Aorta (tissue), 5 donors: ENCODE measurements at places on chromosomes 7 and 10. TPM values are rescaled to one million over a fixed set of nuclear protein-coding genes. Genes with fewer than 3 reads are reported as not detected.

DNA sequence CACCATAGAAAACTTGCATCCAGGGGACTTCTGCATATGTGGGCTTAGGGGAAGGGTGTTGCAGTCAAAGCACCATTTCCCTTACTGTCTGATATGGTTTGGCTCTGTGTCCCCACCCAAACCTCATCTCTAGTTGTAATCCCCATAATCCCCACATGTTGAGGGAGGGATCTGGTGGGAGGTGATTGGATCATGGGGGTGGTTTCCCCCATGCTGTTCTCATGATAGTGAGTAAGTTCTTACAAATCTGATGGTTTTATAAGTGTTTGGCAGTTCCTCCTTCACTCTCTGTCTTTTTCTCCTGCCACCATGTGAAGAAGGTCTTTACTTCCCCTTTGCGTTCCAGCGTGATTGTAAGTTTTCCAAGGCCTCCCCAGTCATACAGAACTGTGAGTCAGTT, 177.4 kb downstream of the ADK start:
- H3K4me1 ChIP-seq: no peaks in the 10 kb centered on the region
- H3K36me3 ChIP-seq: no peaks in the 10 kb centered on the region

- DNase-seq: no peak
- H3K36me3 ChIP-seq: no peaks in the 10 kb centered on the region
- no peak overlapping the region for H3K27ac ChIP-seq
- no peaks in the 10 kb centered on the region for H3K27me3 ChIP-seq
Observed at GRCh38 chr7:82294382-82294784, 149.2 kb downstream of the CACNA2D1 start.

DNA sequence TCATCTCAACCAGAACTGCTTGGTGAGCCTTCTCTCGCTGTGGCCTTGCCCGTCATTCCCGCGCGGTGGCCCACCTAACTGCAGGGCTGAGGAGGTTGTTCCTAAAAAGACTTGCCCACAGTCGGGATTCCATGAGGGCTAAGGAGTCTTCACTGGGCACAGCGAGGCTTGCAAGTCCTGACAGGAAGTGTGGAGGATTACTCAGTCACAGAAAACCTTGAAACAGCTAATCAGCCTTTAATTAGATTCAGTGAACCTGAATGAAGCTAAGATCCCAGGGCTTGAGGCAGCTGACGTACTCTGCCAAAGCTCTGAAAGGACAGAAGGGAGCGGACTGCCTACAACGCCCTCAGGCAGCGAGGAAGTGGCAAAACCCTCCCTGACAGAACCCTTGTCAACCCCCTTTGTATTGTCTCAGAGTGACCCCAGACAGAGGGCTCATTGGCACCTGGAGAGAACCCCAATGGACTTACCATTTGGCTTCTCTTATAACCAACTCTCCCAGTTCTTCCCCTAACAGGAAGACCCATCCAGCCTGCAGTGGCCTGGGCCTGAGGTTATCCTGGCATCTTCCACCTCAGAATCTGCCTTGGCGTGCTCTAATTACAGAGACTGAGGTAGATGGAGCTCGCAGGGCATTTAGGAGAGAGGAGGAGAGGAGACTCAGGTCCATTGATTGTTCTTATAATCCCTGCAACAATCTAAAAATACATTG, 2.5 kb upstream of the LAMB4 start:
- H3K27ac ChIP-seq: no peak overlapping the region
- no peaks in the 10 kb centered on the region for H3K27me3 ChIP-seq

- peaks cover 13% of the 10 kb centered on the region for H3K4me1 ChIP-seq
- H3K4me3 ChIP-seq: no peak overlapping the region
- H3K27me3 ChIP-seq: no peaks in the 10 kb centered on the region
- no peaks in the 10 kb centered on the region for H3K36me3 ChIP-seq
- no peak for DNase-seq
Observed at GRCh38 chr10:74934100-74934812, 107.9 kb downstream of the KAT6B start.

DNA sequence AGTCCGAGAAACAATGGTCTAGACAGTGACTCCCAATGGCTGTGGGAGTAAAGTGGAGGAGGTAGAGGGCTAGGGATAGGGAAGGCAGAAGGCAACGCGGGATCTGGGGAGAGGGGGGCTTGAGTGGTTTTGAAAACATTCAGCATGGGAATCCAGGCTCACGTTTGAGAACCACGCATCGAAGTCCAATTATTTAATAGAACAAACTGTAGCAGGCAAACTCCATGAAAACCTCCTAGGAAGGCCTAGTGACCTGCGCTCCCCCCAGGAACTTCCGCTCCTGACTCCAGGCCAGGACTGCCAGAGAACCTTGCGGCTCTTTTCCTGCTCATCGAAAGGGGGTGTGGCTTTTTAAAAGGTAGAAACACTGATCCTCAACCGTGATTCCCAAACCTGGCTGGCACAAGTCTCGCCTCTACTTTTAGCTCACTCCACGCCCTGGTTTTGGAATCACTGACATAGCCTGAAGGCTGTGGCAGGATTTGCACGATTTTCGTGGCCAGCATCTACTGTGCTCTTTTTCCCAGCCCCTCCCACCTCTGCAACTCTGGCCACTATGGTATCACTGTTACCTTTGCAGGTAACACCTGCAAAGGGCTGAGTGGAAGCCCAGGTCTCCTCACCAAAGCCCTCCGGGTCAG, 43.4 kb downstream of the MYOF start:
- H3K4me1 ChIP-seq: peaks cover 7% of the 10 kb centered on the region
- no peak overlapping the region for H3K4me3 ChIP-seq
- H3K27me3 ChIP-seq: no peaks in the 10 kb centered on the region
- H3K36me3 ChIP-seq: no peaks in the 10 kb centered on the region
- DNase-seq: no peak

GRCh38 chr7:149228831-149229471, 10.5 kb upstream of the ZNF212 start:
- peaks cover 7% of the 10 kb centered on the region for H3K36me3 ChIP-seq
- H3K27me3 ChIP-seq: no peaks in the 10 kb centered on the region
- no peaks in the 10 kb centered on the region for H3K4me1 ChIP-seq

DNA sequence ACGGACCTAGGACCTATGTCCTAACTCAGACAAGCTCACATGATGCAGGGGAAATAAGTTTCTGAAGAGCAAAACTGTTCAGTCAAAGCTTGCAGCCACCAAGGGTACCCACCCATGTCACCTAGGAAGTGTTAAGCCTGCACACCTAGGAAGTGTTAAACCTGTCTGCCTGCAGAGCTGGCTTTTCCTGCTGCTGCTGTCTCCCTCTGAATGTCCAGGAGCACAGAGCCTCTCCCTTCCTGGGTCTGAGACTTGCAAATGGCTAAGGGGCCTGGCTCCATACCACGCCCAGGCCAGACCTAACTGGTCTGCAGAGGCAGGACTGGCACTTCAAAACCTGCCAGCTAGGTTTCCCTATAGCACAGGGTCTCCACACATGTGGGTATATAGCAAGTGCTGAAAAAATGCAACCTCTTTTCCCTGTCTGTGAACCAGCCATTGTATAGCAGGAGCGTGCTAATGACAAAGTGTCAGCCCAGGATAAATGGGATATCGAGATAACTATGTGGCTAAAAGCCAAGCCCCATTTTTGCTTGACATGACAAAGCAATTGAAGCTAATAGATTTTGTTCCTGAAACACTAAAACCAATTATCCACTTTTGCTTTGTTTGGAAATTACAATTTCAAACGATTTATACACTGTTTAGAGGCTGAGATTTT, 1.5 kb downstream of the GDF2 start:
- no peak for DNase-seq
- H3K4me1 ChIP-seq: no peaks in the 10 kb centered on the region
- no peaks in the 10 kb centered on the region for H3K36me3 ChIP-seq
- H3K27ac ChIP-seq: no peak overlapping the region

DNA sequence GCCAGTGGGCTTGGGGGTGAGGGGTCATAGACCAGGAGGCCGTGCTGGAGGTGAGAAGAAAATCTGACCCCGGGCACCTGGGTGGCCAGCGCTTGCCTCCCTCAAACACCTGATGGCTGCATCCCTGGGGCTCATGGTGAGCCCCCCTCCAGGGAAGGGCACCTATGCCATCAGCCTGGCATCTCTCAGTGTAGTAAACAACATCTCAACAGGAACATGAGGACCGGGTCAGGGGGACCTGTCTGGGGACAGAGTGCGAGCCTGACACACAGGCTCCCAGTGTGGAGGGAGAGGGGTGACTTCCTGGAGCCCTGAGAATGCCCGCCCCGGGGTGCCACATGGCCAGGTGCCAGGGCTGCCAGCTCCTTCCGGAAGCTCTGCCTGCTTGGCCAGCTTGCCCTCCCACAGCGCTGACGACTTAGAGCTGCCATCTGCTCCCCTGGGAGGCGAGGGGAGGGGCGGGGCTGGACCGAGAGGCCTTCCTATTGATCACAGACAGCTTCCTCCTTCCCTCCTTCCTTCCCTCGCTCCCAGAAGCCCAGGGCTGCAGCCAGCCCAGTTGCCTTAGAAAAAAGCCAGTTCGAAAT, 12.3 kb downstream of the STX1A start:
- no peak overlapping the region for H3K27ac ChIP-seq
- peak; percentile 80 for DNase-seq
- H3K27me3 ChIP-seq: no peaks in the 10 kb centered on the region
- H3K4me3 ChIP-seq: no peak overlapping the region
- H3K36me3 ChIP-seq: no peaks in the 10 kb centered on the region

DNA sequence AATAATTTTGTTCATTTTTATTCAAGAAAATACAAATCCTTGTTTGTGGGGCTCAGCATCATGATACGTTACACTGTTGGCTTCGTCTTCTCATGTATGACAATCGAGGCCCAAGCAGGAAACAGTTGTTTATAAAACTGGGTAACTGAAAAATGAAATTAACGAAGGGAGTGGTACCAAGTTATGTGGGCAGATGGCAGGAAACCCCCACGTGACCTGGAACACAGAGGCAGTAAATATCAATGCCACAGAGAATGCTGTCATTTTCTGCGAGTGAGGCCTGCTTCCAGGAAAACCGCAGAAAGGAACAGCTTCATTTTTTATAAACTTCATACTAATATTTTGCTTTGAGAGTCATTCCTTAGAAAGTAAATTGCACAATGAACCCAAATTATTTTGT, 201.0 kb upstream of the ADARB2 start:
- no peak overlapping the region for H3K27ac ChIP-seq
- H3K36me3 ChIP-seq: no peaks in the 10 kb centered on the region
- no peaks in the 10 kb centered on the region for H3K27me3 ChIP-seq
- H3K4me1 ChIP-seq: no peaks in the 10 kb centered on the region

- no peak overlapping the region for H3K27ac ChIP-seq
- no peaks in the 10 kb centered on the region for H3K27me3 ChIP-seq
- no peaks in the 10 kb centered on the region for H3K36me3 ChIP-seq
- H3K4me1 ChIP-seq: no peaks in the 10 kb centered on the region
- no peak for DNase-seq
Observed at GRCh38 chr10:44323838-44324237, 61.1 kb downstream of the CXCL12 start.

DNA sequence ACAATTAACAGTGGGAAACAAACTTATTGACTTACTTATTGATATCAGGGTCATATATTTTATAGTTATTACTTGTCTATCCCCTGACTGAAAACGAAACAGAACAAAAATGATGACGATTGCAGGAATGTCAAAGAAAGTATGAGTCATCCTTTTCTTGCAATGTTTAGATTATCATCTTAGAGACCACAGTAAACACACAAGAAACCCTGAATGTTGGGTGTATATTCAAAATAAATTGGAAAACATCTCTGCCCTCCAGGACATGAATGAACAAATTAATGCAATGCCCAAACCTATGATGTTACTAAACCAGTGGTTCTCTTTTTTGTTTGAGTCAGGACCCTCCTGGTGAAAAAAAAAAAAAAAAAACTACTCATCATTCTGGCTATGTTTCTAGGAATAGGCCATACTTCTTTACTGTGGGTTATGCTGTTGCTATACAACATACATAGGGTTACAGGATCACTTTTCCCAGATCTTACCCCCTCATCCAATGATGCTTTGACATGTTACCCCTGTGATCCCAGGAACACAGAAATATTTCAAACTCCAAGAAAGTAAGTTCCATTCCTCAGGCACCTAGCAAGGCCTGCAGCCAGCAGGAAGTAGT, 623.4 kb upstream of the IGFBP3 start:
- H3K4me1 ChIP-seq: no peaks in the 10 kb centered on the region
- no peak overlapping the region for H3K4me3 ChIP-seq
- no peak overlapping the region for H3K27ac ChIP-seq
- H3K36me3 ChIP-seq: no peaks in the 10 kb centered on the region
- H3K27me3 ChIP-seq: no peaks in the 10 kb centered on the region

DNA sequence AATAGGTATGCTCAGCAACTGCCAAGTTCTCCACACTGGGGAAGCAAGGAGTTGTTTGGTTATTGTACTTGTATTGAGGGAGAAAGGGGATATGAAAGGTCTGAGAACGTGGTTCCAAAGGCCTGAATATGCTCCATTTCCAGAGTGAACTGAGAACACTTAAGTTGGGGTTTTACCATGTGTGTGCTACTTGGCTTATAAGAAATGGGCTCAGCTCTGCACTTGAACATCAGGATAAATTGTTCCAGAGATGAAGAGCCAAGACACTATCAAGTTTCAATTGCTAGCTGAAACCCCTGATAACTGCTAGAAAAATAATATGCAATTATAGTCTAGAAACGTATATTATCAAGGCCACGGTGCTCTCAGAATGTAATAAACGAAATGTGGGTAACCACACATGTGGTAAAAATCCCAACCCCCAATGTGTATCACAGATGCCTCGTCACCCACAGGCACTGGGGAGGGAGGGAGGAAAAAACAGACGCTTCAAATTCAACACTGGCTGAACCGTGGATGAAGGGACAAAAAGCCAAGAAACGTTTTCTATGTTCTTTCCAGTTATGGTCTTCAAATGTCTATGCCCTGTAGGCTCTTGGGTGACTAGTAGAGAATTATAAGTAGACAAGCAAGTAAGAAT, 16.3 kb downstream of the ELMO1 start:
- H3K4me1 ChIP-seq: no peaks in the 10 kb centered on the region
- no peak overlapping the region for H3K27ac ChIP-seq
- DNase-seq: no peak
- no peaks in the 10 kb centered on the region for H3K27me3 ChIP-seq
- no peak overlapping the region for H3K4me3 ChIP-seq

GRCh38 chr10:111098679-111099437, 22.0 kb downstream of the ADRA2A start:
- no peaks in the 10 kb centered on the region for H3K27me3 ChIP-seq
- no peak overlapping the region for H3K4me3 ChIP-seq
- H3K4me1 ChIP-seq: no peaks in the 10 kb centered on the region
- H3K27ac ChIP-seq: no peak overlapping the region

- H3K36me3 ChIP-seq: no peaks in the 10 kb centered on the region
- no peaks in the 10 kb centered on the region for H3K4me1 ChIP-seq
- no peak overlapping the region for H3K4me3 ChIP-seq
- no peak overlapping the region for H3K27ac ChIP-seq
- no peak for DNase-seq
Observed at GRCh38 chr10:108970016-108970415, 953.3 kb downstream of the XPNPEP1 start.

- H3K27ac ChIP-seq: no peak overlapping the region
- H3K4me3 ChIP-seq: no peak overlapping the region
- no peak for DNase-seq
- H3K4me1 ChIP-seq: no peaks in the 10 kb centered on the region
- H3K36me3 ChIP-seq: no peaks in the 10 kb centered on the region
Observed at GRCh38 chr7:48515171-48515570, 343.9 kb downstream of the ABCA13 start.

The UNC5B gene
- 7.9 TPM for total RNA-seq

The WIPF3 gene
- total RNA-seq: 2.4 TPM

The TSPAN33 gene
- total RNA-seq: 16.5 TPM

The SHTN1 gene
- 20.9 TPM for total RNA-seq

The COL28A1 gene
- 3.2 TPM for total RNA-seq

The PALS2 gene
- total RNA-seq: 57.3 TPM

The WEE2 gene
- total RNA-seq: not detected

The LHFPL3 gene
- not detected for total RNA-seq

The MEOX2 gene
- 35.9 TPM for total RNA-seq

The ITGA8 gene
- total RNA-seq: 885 TPM
